ENCODE measurements at places on chromosomes 5 and 9. TPM values are rescaled to one million over a fixed set of nuclear protein-coding genes. Genes with fewer than 3 reads are reported as not detected.

The RNF208 gene
- total RNA-seq = 2.7 TPM

The KDM3B gene
- total RNA-seq = 127 TPM

The AFAP1L1 gene
- total RNA-seq = 21.0 TPM

The SPATA31D4 gene
- total RNA-seq = not detected

The GRHPR gene
- total RNA-seq = 94.9 TPM

The UCK1 gene
- total RNA-seq = 29.6 TPM

The WHRN gene
- total RNA-seq = 16.6 TPM

The INIP gene
- total RNA-seq = 35.6 TPM

The PRR16 gene
- total RNA-seq = 5.5 TPM

The BTNL8 gene
- total RNA-seq = not detected

The CEP78 gene
- total RNA-seq = 54.2 TPM

The PCDH1 gene
- 23.0 TPM for total RNA-seq

The TMEM38B gene
- total RNA-seq = 31.1 TPM

The HTR1A gene
- not detected for total RNA-seq

The C5orf34 gene
- total RNA-seq = 4.4 TPM

The EMB gene
- total RNA-seq = 17.9 TPM

The PLEKHG4B gene
- total RNA-seq = 10.1 TPM

The SPATA31C1 gene
- not detected for total RNA-seq

The UIMC1 gene
- 45.3 TPM for total RNA-seq

The MYOT gene
- 15.9 TPM for total RNA-seq

The RUFY1 gene
- 56.0 TPM for total RNA-seq

The TMEFF1 gene
- 29.2 TPM for total RNA-seq

The ESM1 gene
- 3.6 TPM for total RNA-seq

The DOCK8 gene
- 33.6 TPM for total RNA-seq

The TAS2R1 gene
- not detected for total RNA-seq

The FIBCD1 gene
- 10.2 TPM for total RNA-seq

The WNK2 gene
- total RNA-seq = 89.7 TPM

The NR2F1 gene
- total RNA-seq = 82.4 TPM

The GRIN3A gene
- 7.5 TPM for total RNA-seq

The SLC6A7 gene
- total RNA-seq = 0.11 TPM

The CKMT2 gene
- total RNA-seq = 32.4 TPM

The EIF4E1B gene
- 0.55 TPM for total RNA-seq

The SARDH gene
- total RNA-seq = 18.9 TPM

The PPP3R2 gene
- 0.82 TPM for total RNA-seq

The SLC46A2 gene
- not detected for total RNA-seq

The RLN2 gene
- not detected for total RNA-seq

The PLAC8L1 gene
- total RNA-seq = not detected

The CTNND2 gene
- total RNA-seq = 37.3 TPM

The PRDM9 gene
- not detected for total RNA-seq

The ADAMTS13 gene
- total RNA-seq = 5.1 TPM

The CDC20B gene
- total RNA-seq = 0.38 TPM

The GPX3 gene
- 129 TPM for total RNA-seq

The CACFD1 gene
- total RNA-seq = 19.4 TPM

The LTC4S gene
- total RNA-seq = 1.1 TPM

The GRM6 gene
- 38.8 TPM for total RNA-seq

The HAVCR1 gene
- not detected for total RNA-seq

The GDA gene
- 0.55 TPM for total RNA-seq

The IFNA8 gene
- total RNA-seq = not detected

The CENPP gene
- total RNA-seq = 11.4 TPM

The FCN2 gene
- total RNA-seq = not detected

The EQTN gene
- total RNA-seq = 1.2 TPM

The FBP2 gene
- 1.0 TPM for total RNA-seq

The GGTA1 gene
- 3.5 TPM for total RNA-seq

The HSPA9 gene
- total RNA-seq = 294 TPM

Measured in camera-type eye (tissue), 1 donor.